ENCODE measurements at places on chromosomes 7 and 10.

GRCh38 chr7:155487509-155488482 lies 29.9 kb downstream of the EN2 start:
- DNase-seq: no peak

- no peak for DNase-seq
Observed at GRCh38 chr10:58885686-58886345, 290.6 kb upstream of the PHYHIPL start.

DNA sequence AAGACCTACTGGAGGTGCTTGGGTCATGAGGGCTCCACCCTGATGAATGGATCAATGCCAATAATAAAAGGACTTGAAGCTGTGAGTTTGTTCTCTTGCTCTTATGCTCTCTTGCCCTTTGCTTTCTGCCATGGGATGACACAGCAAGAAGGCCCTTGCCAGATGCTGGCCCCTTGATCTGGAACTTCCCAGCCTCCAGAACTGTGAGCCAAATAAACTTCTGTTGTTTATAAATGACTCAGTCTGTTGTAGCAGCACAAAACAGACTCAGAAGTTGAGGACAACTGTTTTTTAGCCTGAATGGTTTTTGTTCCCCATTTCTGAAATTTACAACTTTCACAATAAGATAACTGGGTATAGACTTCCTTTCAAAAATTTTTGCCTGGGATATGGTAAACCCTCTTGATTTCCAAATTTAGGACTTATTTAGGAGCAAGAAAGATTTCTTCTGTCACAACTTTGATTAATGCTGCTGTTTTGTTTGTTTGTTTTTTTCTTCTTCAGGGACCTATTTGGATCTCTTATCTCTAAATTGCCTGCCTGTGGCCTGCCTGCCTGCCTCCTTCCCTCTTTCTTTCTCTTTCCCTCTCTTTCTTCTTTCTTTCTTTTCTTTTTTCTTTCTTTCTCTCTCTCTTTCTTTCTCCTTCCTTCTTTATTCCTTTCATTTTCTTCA lies 12.1 kb downstream of the ENTPD1 start:
- DNase-seq: no peak

DNA sequence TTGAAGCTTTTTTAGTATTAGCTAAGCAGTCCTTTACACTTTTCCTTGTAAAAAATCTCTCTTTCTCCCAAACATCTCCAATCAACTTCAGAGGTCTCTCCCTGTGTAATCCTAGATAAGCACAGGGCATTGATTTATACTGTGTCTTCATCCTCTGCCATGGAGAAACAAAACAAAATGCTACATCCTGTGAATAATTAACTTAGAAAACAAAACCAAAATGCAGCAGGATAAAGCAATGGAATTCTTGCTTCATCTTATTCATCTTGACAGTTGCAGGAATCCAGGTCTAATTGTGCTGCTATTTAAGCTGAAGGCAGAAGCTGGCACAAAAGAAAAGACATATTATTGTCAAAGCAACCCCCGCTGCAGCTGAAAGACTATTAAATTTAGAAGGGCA lies 641.5 kb upstream of the SORCS1 start:
- no peak for DNase-seq

GRCh38 chr7:135616136-135616535 lies 46.2 kb upstream of the STMP1 start:
- no peak for DNase-seq

DNA sequence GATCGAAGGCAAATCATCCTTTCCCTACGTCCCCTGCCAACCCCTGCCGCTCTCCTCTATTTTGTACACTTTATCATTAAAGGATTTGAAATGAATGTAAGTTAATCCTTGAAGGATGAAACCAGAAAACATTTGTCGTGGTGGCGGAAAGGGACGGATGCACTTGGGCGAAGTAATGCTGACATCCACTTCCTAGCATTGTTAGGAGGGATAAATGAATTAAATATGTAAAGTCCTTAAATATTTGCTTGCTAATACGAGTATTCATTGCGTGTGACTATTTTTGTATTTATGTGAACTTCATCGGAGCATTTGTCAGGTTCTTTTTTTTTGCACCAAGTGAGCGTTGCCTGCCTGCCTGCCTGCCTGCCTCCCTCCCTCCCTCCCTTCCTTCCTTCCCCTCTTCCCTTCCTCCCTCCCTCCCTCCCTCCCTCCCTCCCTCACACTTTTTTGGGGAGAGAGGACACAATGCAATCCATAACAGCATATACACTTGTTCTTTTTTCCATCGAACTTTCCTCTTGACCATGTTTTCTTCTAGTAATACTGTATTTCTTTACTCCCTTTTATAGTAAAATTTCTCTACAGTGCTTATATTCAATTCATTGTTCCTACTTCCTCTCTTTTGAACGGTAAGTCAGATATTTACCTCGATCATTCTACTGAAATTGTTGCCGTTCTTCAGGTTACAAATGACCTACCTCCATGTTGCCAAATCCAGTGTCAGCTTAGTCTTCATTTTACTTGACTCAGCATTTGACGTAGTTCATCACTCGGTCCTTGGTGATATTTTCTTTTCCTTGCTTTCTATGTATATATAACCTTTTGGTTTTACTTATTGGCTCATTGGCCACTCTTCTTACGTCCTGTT lies 831 bp downstream of the CCDC7 start:
- no peak for DNase-seq

DNA sequence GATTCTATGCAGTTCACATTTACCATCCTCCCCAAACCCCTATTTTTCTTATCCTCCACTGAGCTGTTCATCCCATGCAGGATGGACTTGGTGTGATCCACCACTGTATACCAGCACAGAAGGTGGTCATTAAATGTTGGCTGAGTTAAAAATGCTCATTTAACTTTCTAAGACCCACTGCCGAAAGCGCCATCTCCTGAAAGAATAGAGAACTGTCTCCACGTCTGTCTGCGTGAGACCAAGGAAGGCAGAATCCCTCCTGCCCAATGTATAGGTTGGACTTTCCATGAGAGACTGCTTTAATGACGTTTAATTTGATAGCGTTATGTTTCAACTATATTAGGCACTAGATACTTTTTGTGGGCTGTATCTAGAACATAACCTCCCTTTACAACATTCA lies 124.3 kb downstream of the GPAM start:
- DNase-seq: no peak

- no peak for DNase-seq
Observed at GRCh38 chr7:105098863-105099515, 85.0 kb downstream of the KMT2E start.

DNA sequence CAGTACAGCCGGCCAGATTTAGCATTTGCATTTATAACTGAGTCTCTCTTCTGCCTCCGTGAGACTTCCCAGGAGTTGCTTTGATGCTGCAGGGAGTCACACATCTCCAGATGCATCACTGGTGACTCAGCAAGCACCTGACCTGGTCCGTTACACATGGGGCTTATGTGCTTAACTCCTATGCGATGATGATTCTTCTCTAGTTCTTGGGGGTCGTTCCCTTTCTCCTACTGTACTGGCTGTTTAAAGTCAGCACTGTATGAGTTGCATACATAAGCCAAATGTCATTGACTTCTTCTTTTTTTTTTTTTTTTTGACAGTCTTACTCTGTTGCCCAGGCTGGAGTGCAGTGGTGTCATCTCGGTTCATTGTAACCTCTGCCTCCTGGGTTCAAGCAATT lies 13.0 kb upstream of the AKR1E2 start:
- DNase-seq: no peak

GRCh38 chr7:30630986-30631385 lies 36.3 kb downstream of the GARS1 start:
- DNase-seq: no peak

- no peak for DNase-seq
Observed at GRCh38 chr7:133650487-133651300, 397.8 kb downstream of the EXOC4 start.

DNA sequence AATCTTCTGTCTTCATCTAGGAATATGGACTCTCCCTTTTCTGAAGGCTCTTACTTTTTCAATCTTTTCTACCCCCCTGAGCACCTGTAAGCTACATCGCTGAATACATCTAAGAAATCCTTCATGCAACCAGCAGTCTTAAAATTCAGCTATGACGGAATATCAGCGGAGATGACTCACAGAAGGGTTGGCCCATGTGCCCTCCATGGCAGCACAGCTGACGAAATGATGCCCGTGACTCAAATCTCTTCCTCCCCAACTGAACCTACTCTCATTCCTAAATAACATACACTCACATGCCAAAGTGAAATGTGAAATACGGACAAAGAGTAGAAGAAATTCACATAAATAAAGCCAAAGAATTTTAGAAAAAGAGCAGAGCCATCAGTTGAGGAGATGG lies 30.3 kb upstream of the NCAPG2 start:
- no peak for DNase-seq

DNA sequence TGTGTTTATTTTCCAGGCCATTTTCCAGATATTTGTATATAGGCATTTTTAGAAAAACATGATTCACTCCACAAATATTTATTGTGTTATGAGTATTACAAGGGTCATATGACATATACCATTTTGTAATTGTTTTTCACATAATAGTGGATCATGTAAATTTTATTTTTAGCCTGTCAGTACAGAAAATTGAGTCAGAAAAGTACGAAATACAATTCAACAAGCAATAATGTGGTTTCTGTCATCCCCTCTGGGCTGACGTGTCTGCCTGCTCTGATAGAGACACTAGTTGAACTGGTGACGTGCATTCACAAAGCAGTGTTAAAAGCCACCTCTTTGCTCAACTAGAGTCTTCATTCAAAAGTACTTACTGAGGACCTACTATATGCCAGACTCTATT lies 97.9 kb upstream of the STEAP1B start:
- no peak for DNase-seq

GRCh38 chr10:34430685-34431084 lies 384.4 kb downstream of the PARD3 start:
- no peak for DNase-seq

DNA sequence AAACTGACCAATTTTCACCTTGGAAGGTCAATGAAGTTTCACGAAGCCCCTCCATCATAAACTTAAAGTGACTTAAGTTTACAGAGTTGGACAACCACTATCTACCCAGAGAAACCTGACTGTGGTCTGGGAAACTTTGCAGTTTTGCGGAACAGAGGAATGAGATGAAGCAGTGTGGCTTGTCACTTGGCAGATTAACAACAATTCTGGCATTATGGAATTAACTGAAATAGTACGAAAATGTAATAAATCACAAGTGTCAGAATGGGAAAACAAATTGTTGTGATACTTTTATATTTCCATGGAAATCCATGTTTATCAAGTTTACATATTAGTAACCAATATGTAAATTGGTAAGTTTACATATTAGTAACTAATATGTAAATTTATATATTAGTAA lies 4.9 kb downstream of the KMT2C start:
- DNase-seq: no peak

GRCh38 chr10:70596110-70596798 lies 6.3 kb downstream of the PRF1 start:
- DNase-seq: no peak

DNA sequence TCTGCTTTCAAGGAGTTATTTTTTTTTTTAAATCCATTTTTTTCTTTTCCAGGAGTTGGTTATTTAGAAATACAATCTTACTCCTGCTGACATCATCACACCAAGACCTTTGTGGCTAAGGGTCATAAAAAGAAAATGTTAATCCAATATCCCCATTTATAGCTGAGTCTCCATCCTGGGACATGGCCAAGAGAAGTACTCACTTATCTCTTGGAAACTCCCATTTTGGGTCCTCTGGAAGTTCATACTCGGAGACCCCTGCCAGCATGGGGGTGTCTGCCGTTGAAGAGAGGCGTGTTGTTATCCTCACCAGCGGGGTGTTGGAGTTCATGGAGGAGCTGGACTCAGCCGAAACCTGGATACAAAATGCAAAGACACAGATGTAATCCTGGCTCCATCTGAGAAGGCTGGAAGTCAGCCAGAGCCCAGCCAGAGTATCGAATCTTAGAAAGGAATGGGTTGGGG lies 94.6 kb downstream of the FGFR2 start:
- DNase-seq: no peak

DNA sequence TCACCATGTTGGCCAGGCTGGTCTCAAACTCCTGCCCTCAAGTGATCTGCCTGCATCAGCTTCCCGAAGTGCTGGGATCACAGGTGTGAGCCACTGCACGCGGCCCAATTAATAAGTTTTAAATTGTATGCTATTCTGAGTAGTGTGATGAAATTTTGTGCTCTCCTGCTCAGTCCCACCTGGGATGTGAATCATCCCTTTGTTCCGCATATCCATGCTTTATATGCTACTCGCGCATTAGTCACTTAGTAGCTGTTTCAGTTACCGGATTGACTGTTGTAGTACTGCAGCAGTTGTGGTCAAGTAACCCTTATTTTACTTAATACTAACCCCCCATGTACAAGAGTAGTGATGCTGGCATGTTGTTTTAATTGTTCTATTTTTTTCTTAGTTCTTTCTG lies 47.3 kb upstream of the OIT3 start:
- no peak for DNase-seq

GRCh38 chr10:29862923-29863614 lies 196.3 kb downstream of the JCAD start:
- no peak for DNase-seq

GRCh38 chr7:69534461-69535041 lies 63.7 kb upstream of the AUTS2 start:
- no peak for DNase-seq

DNA sequence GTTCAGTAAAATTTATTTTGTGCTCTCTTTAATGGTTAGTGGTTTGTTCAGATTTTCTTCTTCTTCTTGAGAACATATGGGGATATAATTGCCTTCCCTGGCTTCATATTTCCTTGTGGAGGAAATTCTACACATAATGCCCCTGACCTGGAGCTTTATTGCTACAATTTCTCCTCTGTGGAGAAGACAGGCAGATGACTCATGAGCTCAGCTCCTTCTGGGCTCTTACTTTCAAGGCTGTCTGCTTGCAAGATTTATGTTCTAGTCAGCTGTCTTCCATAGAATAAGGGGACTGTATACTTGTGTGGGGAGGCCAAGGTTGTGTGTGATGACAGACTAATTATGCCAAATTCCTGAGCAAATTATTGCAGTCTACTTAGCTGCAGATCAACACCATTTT lies 1.6 kb downstream of the LRRD1 start:
- DNase-seq: no peak

DNA sequence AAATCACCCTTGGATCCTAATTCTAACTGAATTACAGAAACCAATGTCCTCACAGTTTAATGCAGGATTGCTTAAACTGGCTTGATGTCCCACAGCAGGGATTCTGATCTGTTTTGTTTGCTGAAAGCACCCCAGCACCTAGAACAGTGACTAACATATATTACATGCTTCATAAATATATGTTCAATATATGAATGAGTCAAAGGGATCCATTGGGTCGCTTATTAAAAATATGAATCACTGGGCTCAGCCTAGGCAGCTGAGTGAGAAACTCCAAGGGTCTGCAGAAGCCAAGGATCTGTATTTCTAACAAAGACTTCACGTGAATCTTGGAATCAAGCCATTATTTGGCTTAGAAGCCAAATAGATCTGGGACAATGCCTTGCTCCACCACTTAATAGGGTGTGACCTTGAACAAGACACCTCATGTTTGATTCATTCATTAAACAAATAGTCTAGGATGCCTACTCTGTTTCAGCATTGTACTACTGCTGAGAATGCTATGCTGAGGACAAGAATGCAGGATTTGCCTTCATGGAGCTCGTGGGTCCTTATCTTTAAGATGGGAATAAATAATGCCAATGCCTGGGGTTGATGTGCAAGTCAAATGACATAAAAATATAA lies 103.4 kb upstream of the DLX6 start:
- DNase-seq: no peak

All from activated naive CD4-positive, alpha-beta T cell (primary cell).